ENCODE measurements at places on chromosomes 3 and 15. TPM values are rescaled to one million over a fixed set of nuclear protein-coding genes. Genes with fewer than 3 reads are reported as not detected.

ADAMTS9 gene
- total RNA-seq = not detected

NR1I2 gene
- not detected for total RNA-seq

SAMMSON gene
- total RNA-seq = not detected

DNA sequence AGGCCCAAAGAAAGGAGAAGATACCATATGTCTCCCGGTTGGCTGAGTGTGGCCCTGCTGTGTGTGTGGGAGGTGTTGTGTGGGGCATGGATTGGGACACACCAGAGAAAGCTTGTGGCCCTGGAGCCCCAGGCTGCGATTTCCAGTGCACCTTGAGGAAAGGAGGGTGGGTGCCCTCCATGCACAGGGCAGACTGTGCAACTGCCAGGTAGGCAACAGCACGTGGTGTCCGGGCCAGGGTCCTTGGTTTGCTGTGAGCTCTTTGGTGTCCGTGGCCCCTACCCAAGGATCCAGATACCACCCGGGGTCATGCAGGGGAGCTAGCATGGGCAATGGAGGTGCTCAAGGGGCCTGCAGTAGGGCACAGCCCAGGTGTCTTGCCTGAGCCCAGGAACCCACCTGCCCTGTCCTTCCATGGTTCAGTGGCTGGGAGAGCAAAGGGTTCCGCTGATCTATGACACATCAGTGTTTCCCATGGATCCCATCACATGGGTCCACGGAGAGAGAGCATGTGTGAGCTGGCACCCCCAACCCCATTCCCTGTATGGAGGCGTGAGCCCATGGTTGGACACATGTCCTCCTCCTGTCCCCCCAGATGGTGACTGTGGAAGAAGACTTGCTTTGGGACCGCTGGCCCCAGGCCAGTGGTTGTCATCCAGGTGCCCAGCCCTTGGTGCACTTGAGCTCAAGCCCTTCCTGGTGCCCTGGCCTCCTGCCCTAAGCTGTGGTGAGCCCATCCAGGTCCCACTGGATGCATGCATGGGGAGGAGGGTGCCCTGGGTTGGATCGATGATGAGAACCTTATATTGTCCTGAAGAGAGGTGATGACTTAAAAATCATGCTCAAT, 223.4 kb downstream of the SNRPN start:
- no peak for DNase-seq

DNA sequence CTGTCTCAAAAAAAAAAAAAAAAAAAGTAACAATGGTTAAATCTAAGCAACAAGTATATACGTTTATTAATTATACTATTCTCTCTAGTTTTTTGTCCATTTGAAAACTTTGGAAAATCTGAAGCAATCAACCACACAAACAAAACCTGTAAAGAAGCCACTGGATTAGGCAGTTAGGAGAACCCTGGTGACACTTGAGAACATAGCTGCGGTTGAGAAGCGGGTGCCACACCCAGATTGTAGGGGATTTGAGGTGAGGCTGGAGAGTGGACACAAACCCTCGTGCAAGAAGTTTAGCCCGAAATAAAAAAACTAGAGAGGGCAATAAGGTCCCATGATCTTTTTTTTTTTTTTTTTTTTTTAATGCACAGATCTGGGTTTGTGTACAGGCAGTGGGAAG, 25.9 kb upstream of the ZBTB38 start:
- no peak for DNase-seq

DNA sequence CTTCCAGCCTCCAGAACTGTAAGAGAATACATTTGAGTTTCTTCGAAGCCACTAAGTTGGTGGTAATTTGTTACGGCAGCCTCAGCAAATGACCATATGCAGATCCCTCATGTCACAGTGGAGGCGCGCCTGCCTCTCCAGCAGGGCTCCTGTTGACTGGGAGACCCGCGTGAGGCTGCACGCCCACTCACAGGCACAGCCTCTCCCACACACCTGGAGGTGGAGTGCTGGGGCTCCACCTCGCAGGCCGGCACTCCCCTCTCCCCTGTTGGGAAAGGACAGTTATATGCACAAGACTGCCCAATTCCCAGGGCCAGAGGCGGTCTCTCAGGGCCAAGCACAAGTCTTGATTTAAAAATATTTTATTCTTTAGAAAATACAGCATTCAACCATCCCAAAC, 2.8 kb upstream of the TLR9 start:
- no peak for DNase-seq

GRCh38 chr15:90400759-90401314, 12.8 kb downstream of the IQGAP1 start:
- DNase-seq = no peak

- DNase-seq = no peak
Observed at GRCh38 chr15:62497356-62497755, 332.3 kb upstream of the C2CD4B start.

GRCh38 chr3:41881233-41881821, 80.6 kb downstream of the ULK4 start:
- peak; percentile 67 for DNase-seq

All from G401 (cell line).